SK-MEL-5 (cell line): ENCODE measurements at places on chromosomes 5 and 9.

DNA sequence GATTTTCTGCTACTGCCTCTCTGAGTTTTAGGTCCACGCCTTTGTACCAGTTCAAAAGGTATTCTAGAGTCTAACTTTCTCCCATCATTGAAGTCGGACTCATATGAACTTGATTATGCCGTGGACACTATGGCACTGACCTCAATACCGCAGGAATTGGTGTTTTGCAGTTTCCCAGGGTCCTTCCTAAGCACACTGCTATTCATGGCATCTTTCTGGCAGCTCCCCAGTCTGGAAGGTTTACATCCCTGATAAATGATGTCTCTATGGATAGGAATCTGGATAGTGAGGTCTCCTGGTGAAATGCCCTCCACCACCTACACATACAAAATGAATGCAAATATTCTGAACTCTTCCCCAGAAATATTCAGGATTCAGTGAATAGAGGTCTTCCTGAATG lies 422.2 kb downstream of the CTNND2 start:
- no peak for DNase-seq

DNA sequence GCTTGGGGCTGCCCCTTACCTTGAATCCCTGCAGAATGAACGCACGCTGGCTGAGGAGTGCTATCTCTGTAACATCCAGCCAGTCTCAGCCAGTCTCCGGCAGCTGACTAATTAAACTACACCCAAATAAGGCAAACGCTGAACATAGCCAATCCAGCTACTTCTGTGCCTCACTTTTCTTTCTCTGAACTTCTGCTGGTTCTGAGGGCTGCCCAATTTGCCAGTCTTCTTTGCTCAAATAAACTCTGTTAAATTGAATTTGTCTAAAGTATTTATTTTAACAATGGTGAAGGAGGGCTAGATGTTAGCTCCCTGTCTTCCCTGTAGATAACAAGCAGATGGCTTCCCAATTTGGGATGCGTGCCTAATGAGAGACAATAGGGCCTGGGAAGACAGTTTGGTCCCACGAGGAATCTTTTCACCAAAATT lies 154.0 kb upstream of the NFIL3 start:
- no peak for DNase-seq

- peak; percentile 35 for DNase-seq
These were observed 176.6 kb downstream of the CACNA1B start for GRCh38 chr9:138053996-138054752.

DNA sequence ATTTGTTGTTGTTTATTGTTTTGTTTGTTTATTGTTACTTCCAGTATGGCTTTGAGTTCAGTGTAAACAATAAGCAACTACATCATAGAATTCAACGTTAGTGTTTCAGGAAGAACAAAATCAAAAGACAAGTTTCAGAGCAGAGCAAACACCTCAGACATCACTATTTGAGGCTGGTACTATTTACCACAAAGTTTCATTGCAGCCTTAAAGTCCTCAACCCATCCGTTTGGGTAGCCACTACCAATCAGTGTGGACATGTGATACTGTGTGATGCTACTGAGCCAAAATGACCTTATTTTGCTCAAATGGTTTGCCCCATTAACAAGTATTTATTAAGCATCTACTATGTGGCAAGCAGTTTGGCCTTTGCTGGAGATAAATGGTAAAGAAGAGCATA lies 458.5 kb upstream of the PTGER4 start:
- DNase-seq, result no peak

GRCh38 chr9:6113312-6113711 lies 97.9 kb upstream of the RANBP6 start:
- no peak for DNase-seq

- DNase-seq, result no peak
These were observed 33.2 kb upstream of the DMXL1 start for GRCh38 chr5:119037496-119038215.

DNA sequence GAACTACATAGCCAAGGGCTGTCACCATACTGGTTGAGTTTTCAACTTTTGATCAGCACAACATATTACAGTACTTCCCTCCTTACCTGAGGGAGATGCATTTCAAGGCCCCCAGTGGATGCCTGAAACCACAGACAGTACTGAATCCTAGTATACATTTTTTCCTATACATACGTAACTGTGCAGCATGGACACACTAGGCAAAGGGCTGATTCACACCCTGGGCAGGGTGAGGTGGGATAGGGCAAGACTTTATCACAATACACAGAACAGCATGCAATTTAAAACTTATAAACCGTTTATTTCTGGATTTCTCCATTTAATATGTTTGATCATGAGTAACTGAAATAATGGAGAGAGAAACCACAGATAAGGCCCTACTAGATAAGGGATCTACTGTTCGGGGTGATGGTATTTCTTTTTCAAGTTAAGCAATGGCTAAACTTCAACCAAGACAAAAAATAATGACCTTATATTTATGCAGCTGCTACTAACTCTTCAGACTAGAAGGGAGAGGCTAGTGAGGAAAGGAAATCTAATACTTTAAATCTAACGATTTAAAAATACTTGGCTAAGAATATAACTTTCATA lies 186.9 kb upstream of the GNA14 start:
- no peak for DNase-seq

- DNase-seq, result no peak
These were observed 94.6 kb upstream of the RASGRF2 start for GRCh38 chr5:80865551-80865950.
